ENCODE measurements at places on chromosomes 2 and 18. TPM values are rescaled to one million over a fixed set of nuclear protein-coding genes. Genes with fewer than 3 reads are reported as not detected.

CCDC150 gene
- total RNA-seq: 1.4 TPM

G6PC2 gene
- total RNA-seq: not detected

KCNJ13 gene
- total RNA-seq: not detected

SIX2 gene
- not detected for total RNA-seq

BMP10 gene
- not detected for total RNA-seq

CGREF1 gene
- total RNA-seq: 1.1 TPM

PDE1A gene
- total RNA-seq: not detected
